Activated naive CD4-positive, alpha-beta T cell treated with anti-CD3 and anti-CD28 coated beads for 36 hours (primary cell): ENCODE measurements at places on chromosomes 1 and 21. TPM values are rescaled to one million over a fixed set of nuclear protein-coding genes. Genes with fewer than 3 reads are reported as not detected.

KIAA1614 gene
- not detected for total RNA-seq

SETDB1 gene
- total RNA-seq = 44.7 TPM

C1orf87 gene
- not detected for total RNA-seq

FAM72D gene
- 34.7 TPM for total RNA-seq

RXRG gene
- total RNA-seq = not detected

- no peak overlapping the region for H3K4me3 ChIP-seq
- H3K27me3 ChIP-seq = peaks cover 58% of the 10 kb centered on the region
- H3K36me3 ChIP-seq = no peaks in the 10 kb centered on the region
- H3K4me1 ChIP-seq = no peaks in the 10 kb centered on the region
- H3K27ac ChIP-seq = no peak overlapping the region
Observed at GRCh38 chr21:8991968-8992621, 1529.3 kb upstream of the TPTE start.

DNA sequence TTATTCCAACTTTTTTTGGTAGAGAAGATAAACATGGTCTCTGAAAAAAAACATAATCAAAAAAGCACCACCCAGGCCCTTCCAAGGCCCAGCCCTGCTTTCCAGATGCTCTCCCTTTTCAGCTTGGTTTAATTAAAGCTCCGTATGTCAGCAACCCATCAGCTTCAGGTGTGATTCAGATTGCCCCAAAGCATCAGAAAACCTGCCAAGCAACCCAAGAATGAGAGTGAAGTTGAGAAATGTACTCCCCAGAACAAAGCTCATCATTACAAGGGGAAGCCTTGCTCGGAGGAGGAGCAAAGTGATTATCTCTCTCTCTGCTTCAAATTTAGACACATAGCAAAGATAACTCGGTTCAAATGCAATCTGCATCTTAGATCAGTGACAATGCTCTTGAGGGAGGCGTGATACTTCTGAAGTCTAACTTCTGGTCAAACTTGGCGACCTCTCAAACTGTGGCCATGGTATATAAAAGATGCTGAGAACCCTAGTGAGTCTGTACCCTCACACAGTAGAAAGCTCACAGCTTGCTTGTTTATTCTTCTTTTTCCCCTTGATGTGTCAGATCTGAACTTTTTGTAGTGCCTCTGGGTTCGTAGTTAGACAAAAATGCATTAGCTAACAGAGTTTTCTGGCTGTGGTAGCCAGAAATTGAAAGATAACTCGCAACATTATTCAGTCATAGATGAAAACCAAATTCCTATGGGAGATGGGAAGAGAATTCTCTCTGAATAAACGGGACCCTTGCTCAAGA, 63.3 kb upstream of the ZC3H11B start:
- H3K27me3 ChIP-seq = peaks cover 6% of the 10 kb centered on the region
- DNase-seq = no peak
- H3K4me3 ChIP-seq = no peak overlapping the region
- H3K36me3 ChIP-seq = no peaks in the 10 kb centered on the region
- no peaks in the 10 kb centered on the region for H3K4me1 ChIP-seq

- no peaks in the 10 kb centered on the region for H3K4me1 ChIP-seq
- no peaks in the 10 kb centered on the region for H3K36me3 ChIP-seq
- no peak within 1 kb of the TSS for H3K27ac ChIP-seq
- H3K4me3 ChIP-seq = peak within 1 kb of the TSS; percentile 49
- DNase-seq = no peak
Observed at GRCh38 chr1:220786337-220787068, at the start of gene MTARC1. Gene MTARC1, plus strand, starts transcription at chr1:220786913. Its CDS starts 32 bp downstream, at chr1:220786945.
